ENCODE measurements at places on chromosomes 1 and 21.

DNA sequence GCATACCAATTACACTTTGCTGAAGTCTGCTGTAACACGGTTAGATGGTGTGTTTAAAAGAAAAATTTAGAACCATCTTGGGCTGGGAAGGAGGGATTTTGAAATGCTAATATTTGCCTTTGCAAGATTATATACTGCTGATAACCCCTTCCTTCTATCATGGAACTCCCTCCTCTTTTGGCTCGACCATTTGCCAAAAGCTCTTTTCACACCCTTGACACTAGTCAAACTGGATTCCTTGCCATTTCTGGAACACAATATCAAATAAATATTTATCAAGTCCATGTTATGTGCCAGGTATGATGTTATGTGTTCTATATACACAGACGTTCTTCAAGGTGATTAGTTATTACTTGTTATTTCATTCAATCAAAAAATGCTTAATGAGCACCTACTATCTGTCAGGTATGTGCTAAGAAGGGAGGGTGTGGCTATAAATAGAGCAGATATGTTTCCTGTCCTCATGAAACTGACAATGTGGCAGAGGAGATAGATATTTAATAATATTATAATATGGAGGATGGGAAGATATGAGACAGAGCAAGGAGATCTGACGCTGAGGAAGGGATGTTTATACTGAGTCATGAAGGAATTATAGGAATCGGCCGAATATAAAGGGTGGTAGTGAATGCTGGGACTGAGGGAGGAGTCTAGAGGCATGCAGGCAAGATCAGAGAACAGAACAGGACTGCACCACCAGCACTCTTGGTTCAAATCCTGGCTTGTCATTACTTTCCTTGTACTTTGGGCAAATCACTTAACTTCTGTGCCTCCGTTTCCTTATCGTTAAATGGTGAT lies 16.1 kb upstream of the XPR1 start:
- no peak for DNase-seq

GRCh38 chr1:27519331-27520258 lies 29.6 kb upstream of the WASF2 start:
- DNase-seq, result no peak

- no peak for DNase-seq
Measured at GRCh38 chr1:21647431-21648351, 21.5 kb downstream of the RAP1GAP start.

DNA sequence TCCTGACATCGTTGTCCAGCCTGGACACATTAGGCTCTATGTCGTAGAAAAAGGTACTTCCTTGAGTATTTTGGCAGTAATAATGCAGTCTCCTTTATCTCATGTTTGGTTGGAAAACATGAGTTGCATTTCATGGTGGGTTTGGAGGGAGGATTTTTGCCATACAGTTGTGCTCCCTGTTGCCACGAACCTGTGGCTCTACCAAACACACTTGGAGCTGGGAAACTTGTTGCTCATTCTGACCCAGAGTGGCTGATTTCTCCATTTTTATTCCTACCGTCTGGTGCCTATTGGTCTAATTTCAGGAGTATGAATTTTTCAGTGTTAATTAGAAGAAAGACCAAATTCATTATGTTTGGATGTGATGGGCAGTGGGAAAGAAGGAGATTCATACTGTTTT lies 50.7 kb downstream of the MPZL1 start:
- no peak for DNase-seq

- DNase-seq, result no peak
Measured at GRCh38 chr1:161182214-161182613, 4.9 kb upstream of the B4GALT3 start.

GRCh38 chr1:226680653-226681052 lies 58.4 kb downstream of the ITPKB start:
- peak; percentile 0 for DNase-seq

- no peak for DNase-seq
Measured at GRCh38 chr1:119253366-119253765, 112.9 kb upstream of the WARS2 start.

GRCh38 chr1:197343663-197344273 lies 75.7 kb downstream of the CRB1 start:
- DNase-seq, result no peak

- no peak for DNase-seq
Measured at GRCh38 chr1:198253668-198254067, 96.9 kb downstream of the NEK7 start.

DNA sequence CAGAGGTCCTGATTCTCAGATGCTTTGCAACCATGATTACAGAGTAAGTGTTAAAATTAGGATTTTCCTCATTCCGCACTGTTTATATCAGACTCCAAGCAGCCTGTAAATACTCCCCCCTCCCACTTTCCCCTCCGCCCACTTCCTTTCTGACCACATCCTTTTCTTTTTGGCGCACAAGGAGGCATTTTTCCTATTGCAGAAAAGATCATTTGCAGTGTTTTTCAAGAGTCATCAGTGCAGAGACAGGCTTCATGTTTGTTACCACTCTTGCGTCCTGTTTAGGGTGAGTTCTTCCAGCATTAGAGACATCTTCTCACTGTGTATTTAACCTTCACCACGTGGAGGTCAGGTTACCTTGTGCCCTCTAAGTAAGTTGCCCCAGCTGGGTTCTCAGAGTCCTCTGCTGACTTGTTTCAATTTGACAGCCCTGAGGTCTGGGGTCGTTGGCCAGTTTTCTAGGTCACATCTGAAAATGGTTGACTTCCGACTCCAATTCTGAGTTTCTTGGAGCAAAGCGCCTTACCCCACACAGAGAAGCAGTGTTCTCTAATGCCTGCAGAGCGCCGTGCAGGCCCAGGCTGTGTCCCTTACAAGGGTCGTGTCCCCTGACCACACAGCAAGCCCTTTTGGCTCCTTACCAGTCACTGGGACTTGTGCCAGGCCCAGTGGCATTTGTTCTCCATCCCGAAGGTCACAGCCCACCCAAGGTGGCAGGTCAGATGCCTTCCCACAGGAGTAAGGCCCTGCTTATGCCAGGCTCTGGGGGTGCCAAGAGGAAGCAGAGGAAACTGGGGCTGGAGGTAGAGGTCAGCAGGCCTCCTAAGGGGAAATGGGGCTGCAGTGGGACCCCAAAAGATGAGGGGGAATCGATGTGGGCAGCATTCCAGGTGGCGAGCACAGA lies 85.6 kb downstream of the FAM78B start:
- DNase-seq, result peak; percentile 25

DNA sequence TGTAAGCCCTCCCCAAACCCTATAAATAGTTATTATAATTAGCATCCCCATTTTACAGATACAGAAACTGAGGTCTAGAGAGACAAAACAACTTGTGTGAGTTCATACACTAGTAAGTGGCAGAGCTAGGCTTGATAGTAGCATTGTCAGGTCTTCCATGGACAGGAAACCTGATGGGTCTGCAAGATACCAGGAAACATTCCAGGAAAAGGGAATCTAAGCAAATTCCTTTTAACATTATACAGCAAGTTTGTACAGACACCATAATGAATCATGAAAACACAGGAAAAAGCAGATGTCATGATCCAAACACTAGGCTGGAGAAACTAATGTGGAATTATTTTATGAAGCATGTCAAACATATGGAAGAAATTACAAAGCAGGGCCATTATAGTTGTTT lies 89.1 kb upstream of the KCNK2 start:
- no peak for DNase-seq
